Right cardiac atrium (tissue), 5 donors: ENCODE measurements at places on chromosomes 13 and 19.
A peak's percentile ranks its signal among the peaks of the same experiment; 100 is the strongest.

- no peak for DNase-seq
Observed at GRCh38 chr13:99296398-99296797, 10.8 kb downstream of the GPR183 start.

DNA sequence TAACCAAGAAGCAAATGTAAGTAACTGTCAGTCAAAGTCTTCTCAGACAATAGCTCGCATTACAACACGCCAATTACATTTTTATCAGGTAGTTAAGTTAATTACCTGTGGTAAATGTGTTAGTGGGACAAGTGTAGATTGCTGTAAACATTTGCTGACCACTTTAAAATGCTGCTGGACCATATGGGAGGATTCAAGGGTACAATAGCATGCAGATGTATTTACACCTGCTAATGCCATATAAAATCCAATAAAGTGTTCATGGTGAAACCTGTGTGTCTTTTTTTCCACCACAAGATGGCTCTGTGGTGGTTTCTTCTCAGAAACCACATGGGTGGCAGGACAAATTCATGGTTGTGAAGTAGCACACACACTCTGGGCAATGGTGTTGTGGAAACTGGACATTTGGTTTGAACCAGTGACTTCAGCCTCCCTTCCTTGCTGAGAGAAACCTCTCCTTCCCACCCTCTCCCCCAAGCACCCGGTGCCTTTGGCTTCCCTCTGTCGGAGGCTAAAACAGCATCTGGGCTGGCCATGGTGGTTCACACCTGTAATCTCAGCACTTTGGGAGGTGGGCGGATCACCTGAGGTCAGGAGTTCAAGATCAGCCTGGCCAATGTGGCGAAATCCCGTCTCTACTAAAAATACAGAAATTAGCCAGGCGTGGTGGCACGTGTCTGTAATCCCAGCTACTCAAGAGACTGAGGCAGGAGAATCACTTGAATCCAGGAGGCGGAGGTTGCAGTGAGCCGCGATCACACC, 18.1 kb upstream of the GTF3A start:
- DNase-seq = no peak

DNA sequence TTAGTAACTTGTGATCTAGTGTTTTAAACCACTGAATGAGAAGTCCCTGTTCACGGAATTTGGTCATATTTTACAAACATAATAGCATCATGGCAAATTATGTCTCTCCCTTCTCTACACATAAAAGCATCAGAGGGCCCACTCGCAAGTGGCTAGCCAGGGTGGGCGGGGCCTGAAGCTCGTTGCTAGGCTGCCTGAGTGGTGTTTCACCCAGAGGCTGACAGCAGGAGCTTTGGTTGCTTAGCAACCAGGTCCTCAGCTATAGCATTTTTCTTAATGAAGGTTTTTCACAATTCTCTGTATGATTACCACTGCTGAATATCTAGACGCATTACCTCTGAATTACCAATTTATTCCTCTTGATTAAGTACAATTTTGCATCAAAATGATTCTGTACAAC, 126.5 kb downstream of the NALCN start:
- no peak for DNase-seq

- no peak for DNase-seq
Observed at GRCh38 chr13:77969299-77969698, 50.7 kb upstream of the EDNRB start.

- DNase-seq = no peak
Observed at GRCh38 chr13:69373747-69374425, 733.7 kb upstream of the ATXN8OS start.

DNA sequence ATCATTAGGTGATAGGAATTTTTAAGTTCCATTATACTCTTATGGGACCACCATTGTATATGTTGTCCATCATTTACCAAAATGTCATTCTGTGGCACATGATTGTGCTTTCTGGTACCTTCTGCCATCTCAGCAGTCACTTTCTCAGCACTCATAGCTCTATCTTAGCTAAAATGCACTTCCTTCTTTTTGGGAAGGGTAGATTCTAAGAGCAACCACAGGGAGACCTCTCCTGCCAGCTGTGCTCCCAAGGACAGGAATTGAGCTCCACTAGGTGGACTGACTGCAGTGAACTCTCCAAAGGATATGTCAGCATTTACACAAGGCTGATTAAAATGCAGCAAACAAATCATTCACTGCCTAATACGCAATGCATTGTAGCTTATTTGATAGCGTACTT, 91.8 kb upstream of the OBI1 start:
- no peak for DNase-seq

- no peak for DNase-seq
Observed at GRCh38 chr13:20803180-20803965, 29.6 kb upstream of the EEF1AKMT1 start.

GRCh38 chr19:1811472-1811894, 593 bp downstream of the ATP8B3 start:
- DNase-seq = peak; percentile 86

GRCh38 chr13:93420887-93421286, 194.3 kb downstream of the GPC6 start:
- no peak for DNase-seq

GRCh38 chr19:19510432-19510831, 4.9 kb downstream of the TSSK6 start:
- DNase-seq = peak; percentile 20
